Effector CD8-positive, alpha-beta T cell (primary cell): ENCODE measurements at places on chromosomes 3 and 15.

GRCh38 chr3:113507501-113508067 lies 7.4 kb downstream of the SPICE1 start:
- no peak for DNase-seq

- DNase-seq: no peak
Measured at GRCh38 chr15:81115054-81115939, 18.8 kb upstream of the CFAP161 start.

DNA sequence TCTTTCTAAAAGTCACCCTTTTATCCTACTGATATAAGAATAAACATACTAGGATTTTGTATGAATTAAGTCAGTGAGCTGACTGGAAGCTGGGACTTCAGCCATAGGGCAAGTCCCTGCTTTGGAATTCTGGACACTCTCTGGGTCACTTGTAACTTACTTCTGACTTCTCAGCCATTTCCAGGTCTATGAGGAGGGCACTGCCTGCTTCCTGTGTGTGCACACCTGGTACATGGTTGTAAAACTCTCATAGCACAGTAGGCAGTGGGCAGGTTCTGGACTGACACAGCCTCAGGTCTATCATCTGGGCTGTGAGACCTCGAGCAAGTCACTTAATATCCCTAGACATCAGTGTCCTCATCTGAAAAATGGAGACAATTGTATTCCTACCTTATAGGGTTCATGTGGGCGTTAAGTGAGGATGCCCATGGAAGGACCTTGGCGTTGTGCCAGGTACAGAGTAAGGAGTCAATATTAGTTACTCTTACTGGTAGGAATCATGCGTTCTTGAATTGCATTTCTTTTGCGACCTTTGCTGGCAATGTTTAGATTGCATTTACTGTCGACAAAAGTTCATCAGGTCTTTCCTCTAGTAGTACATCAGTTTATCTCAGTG lies 27.5 kb upstream of the TGM5 start:
- no peak for DNase-seq

DNA sequence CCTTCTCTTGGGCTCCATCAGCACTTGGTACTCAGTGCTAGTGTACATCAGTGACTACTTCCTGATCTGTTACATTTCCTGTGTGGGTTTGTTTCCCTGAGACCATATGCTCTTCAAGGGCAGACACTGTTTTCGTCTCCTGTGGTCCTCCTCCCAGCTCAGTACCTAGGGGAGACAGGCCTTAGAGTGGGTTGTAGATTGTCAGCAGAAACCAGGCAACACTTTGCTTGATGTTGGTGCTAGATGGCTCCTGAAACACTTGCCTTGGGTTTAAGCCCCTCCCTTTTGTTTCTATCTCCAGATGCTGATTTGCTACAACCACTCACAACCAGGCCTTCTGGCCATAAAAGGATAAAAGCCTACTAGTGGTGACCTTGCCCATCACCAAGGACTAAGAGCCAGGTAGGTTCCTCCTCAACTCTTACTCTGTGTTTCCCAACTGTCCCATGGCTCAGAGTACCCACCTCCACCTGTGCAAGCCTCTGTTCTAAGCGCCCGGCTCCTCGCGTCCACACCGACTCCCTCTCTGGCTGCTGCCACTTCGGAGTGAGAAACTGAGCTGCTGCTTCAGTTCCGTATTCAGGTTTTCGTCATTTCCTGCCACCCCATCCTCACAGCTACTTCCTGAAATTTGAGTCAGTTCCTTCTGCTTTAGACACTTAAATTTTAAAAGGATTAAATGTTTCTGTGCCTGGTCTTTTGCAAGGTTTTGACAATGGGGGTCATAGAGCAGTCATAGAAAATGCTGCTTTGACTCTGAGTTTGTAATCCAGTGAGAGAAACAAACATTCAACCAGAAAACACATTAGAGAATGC lies at the start of gene HCLS1:
TSS of gene HCLS1 (minus strand) at position 548 of the 816 bp plus-strand sequence. CDS start 2,556 bp downstream, outside the sequence.
- peak; percentile 55 for DNase-seq

DNA sequence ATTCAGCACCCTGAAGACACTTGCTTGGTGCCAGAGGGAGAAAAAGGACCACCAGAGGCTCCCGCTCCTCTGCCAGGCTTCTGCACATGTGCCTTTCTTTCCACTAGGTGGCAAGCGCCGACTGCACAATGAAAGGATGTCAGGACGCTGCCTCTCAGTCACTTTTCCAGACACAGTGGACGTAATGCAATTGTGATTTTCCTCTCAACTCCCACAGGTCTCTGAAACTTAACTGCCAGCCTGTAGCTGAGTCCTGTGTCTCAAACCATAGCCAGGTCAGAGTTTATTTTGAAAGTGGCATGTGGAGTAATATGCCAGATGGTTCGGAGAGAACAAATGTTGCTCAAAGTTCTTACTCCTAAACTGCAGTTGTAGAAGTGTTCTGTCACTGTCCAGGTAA lies 162.9 kb downstream of the ITPR1 start:
- DNase-seq: no peak

DNA sequence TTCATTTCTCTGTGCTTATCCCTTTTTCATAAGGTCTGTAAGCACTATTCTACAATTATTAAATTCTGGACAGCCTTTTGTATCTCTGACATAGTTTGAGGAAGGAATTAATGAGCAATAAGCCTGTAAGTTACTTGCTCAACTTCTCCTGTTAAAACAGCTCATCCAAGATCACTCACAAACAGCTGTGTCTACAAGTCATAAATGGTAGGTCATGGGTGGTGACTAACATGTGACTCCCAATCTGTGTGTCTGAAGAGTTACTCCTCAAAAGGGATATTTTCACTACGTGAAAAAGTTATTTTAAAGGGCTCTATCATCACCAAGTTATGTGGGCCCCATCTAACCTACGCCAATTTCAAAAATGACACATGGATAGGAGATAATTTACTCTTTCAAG lies 145.2 kb upstream of the CBLB start:
- no peak for DNase-seq

DNA sequence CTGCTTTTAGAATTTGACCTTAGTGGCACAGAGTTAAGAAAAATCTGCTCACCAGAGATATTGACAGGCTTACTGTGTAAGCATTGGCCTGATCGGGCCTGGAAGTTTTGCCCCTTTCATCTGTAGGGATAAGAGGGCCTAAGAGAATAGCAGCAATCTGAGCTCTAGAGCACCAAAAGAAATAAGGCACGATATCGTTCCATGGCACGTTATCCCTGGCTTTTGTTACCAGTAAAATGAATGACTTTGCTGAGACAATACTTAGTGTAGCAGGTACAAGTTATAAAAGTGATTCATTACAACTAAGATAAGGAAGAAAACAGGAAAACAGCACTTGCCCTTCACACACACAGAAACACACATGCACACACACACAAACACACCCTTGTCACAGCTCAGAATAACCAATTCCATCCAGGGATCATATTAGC lies 5.0 kb downstream of the THBS1 start:
- no peak for DNase-seq

DNA sequence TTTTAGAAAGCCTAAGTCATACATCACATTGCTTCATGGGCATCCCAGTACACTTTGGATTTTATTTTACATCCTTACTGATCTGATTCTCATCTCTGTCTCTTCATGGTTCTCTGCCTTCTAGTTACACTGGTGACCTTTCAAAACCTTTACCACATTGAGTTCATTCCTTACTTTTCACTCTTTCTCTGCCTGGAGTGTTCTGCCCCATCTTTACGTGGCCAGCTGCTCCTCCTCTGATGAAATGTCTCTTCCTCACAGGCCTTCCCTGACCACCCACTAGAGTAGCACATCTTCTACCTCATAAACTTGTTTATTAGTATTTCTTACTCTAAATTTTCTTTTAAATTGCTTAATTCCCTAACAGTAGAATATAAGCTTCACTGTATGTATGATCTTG lies 17.7 kb downstream of the CTNNB1 start:
- DNase-seq: no peak

DNA sequence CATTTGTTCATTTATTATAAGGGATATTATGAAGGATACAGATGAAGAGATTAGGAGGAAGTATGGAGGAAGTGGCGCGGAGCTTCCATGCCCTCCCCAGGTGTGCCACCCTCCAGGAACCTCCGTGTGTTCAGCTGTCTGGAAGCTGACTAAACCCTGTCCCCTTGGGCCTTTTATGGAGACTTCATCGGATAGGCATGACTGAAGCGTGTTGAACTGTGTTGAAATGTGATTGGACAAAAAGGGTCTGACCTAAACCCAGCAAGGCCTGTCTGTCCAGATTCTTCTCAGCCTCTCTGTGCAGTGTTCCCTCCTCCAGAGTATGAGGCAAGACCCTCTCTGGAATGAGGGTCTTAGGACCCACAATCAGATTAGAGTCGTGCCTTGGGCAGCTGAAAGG lies 31.7 kb downstream of the HACD3 start:
- no peak for DNase-seq

GRCh38 chr3:105823149-105823867 lies 45.5 kb downstream of the CBLB start:
- DNase-seq: no peak

- no peak for DNase-seq
Measured at GRCh38 chr15:90055182-90055581, 47.1 kb downstream of the IDH2 start.

DNA sequence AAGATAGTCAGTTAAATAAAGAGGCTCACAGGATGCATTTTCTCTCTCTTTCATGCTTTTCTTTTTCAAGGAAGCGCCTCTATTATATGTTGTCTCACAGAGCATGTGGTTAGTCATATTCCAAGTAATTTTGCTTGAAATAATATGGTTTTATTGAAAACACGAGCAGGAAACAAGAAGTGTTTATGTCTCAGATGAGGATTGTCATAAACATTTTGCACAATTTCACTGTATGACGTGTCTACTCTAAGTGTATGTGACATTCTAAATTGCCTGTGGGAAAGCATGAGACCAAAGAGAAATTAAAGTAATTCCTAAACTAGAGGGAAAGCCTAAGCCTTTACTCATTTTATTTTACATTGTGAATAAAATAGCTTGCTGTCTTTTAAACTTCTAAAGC lies 818.6 kb downstream of the EPHA3 start:
- DNase-seq: no peak
